NCI-H2081 treated with DMSO at 0.1 percent for 48 hours (cell line): ENCODE measurements at places on chromosomes 1 and 21.
A peak's percentile ranks its signal among the peaks of the same experiment; 100 is the strongest.

DNA sequence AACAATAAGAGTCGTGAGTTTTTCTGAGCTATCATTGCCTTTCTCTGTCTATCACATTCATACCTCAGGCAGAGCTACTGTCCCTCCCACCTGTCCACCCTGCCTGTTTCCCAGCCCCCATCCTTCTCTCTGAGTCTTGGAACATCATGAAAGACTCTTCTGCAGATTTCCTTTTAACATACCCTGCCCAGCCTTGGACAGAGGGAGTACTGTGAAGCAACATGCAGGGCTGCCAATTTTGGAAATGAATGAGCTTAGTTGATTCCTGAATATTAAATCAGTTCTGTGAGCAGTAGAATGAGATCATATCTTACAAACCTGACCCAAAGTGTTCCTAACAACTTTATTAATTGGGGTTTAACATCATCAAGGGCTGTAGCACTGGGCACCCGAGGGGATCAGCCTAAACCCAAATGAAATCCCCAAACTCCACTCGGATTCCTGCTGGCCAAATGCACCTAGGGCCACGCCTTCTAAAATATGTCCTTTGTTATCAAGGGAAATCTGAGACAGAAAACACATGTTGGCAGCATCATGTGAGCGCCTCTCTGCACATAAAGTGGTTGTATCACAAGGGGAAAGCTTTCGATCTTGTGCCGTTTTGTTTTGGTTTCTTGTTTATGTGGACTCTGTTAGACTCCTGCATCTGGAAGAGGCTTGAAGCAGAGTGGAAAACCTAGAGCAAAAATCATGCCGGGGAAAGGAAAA lies 357.6 kb downstream of the KIF26B start:
- DNase-seq: peak; percentile 14

DNA sequence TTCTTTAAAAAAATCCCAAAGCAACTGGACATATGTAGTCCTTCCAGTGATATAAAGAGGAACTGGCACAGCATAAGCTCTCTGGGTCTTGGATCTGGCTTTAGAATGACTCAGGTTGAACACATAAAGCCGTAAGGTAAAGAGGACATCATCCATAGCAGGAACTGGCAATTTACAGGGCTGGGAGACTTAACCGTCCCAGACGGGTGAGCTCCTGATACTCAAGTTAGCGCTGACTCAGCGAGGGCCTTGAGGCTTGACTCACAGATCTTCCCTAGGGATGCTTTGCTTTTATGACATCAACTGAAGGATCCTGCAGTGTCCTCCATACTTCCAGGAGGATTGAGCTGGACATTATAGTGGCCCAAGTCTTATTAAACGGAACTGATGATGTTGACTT lies 154.1 kb downstream of the CLIC6 start:
- DNase-seq: no peak

- DNase-seq: no peak
Measured at GRCh38 chr1:221884821-221885220, 142.9 kb upstream of the DUSP10 start.

- DNase-seq: peak; percentile 92
Measured at GRCh38 chr1:208233546-208233945, 10.6 kb downstream of the PLXNA2 start.

DNA sequence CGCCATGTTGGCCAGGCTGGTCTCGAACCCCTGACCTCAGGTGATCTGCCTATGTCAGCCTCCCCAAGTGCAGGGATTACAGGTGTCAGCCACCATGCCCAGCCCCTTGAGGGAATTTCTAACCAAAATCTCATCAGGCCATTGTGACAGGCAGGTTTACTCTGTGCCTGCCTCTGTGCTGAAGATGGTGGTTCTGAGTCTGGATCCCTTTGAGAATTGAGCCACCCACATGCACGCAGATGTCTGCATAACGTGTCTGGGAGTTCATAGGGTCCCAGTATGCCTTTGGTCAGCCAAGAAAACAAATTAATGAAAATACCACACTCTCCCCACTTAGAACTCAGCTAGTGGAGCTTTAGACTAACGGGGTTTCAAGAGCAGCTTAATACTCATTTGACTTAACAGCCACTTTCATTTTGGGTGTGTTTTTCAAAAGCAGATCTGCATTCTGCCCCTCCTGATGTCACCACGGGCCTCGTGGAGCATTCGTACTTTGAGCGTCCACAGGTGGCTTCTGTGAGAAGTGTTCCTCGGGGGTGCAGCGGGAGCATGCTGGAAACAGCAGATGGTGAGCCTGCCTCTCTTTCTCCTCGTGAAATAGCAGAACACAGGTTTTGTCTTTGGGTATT lies 45.3 kb downstream of the DIP2A start:
- no peak for DNase-seq

DNA sequence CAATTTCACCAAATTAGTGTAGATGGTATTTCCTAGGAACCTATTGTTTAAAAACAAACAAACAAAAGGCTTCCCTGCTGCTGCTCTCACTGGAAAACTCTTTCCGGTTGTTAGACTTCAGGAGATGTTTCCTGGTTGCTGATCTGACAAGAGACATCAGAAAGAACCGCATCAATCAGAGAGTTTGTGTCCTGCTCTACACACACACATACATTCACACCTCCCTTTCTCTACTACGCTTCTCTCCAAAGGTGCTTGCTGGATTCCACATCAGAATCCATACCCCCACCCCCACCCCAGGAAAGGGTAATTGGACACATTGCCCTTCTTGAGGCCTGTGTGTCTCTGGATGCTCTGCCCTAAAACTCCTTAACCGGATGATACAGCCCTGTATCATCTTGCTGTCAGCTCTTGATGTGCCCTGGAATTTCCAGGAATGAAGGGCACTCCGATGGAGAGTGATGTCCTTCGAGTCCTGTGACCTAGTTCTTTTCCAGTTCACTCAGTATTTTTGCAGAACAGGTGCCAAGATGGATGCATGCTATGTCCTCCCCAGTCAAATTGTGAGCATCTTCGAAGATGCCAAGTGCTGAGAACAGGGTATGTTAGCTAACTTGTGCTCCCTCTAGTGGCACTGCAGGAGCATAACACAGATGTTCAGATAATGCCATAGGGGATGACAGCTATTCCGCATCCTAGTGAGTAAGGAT lies 113.7 kb upstream of the SLC35F3 start:
- DNase-seq: peak; percentile 64

DNA sequence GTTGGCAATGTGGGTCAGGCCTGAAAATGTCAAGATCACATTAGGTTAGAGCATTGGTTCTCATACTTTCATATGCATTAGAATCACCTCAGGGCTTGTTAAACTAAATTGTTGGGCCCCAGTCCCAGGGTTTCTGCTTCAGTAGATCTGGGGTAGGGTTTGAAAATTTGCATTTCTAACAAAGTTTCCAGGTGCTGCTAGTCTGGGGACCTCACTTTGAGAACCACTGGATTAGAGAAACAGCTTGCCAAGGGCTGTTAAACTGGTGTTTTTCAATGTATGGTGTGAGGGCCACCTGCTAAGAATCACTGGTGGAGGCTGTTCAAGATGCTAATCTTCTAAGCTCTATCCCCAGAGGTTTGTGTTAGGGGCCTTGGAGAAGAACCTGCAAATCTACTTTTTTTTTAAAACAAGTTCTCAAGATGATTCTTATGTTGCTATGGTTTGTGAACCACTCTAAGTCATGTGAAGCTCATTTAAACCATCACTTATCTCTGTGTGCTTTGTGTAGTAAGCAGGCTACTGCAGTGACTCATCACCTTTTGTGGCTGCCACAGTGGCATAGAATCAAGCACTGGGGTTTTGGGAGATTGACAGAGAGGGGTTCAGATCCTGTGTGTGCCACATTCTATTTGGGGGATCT lies 152.2 kb downstream of the S1PR1 start:
- DNase-seq: no peak

GRCh38 chr1:151814426-151814825 lies 9.2 kb upstream of the LINGO4 start:
- DNase-seq: no peak

- DNase-seq: no peak
Measured at GRCh38 chr1:184755226-184756065, 788 bp upstream of the EDEM3 start.

GRCh38 chr1:192516776-192517297 lies 58.7 kb upstream of the RGS1 start:
- DNase-seq: no peak

DNA sequence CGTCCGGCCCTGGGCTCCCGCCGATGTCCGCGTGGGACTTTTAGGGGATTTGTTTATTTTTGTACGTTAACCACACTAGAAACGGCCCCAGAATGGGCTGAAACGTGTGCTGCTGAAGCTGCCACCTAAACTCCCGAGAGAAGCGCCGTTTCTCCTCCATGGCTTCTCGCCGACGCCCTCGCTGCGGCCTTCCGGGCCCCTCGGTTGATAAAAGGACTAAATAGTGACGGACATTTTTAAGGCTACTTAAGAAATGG lies 678 bp upstream of the PTTG1IP start:
- DNase-seq: no peak

DNA sequence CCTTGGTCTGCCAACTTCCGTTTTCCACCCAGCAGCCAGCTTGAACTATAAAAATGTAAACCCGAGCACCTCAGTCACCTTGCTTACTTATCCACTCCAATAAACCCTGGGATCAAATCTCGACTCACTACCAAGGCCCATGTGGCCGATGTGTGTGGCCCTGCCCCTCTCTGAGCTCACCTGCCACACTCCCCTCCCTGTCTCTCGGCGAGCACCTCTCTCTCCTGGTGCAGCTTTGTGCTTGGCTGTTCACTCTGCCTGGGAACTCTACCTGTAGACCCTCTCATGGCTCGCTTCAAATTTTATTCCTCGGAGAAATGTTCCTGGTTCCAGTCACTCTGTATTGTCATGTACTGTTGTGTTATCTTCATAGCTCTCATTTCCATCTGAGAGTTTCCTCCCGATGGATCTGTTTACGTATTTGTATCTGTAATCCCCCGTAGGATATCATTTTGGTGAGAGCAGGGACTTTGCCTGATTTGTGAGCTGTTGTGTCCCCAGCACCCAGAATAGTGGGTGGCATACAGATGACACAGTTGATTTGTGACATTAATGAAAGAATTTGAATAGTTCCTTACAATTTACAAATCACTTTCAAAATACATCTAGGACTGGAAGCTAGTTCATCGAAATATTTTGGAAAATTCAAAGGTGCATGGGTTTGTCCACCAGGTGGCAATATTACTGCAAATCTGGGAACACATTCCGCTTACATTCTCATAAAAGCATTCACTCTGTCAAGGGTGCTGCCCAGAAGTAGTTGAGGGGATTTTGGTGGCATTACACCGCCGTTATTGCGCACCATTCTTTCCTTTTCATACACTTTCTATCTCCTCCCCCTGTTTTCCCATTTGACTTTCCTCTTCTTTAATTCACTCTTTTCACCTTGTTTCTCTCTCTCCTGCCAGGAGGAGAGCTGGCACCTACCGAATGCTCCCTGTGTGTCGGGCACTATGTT lies 95.3 kb downstream of the ABCA4 start:
- DNase-seq: no peak

DNA sequence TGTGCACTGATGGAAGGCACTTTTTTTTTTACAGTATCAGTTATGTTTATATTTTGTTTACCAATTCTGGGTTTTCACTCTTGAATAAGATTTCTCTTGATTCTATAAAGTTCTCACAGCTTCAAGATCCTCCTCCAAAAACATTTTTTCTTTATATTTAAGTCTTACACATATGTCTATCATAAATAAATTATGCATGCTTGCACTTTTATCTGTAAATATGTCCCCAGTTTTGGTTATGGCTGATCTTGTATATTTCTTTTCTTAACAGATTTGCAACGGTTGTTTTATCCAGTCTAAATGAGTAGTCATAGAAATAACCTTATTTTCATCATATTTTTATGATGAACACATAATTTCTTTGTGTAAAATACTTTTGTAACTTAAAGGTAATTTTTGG lies 1456.5 kb downstream of the MRPL39 start:
- DNase-seq: no peak

DNA sequence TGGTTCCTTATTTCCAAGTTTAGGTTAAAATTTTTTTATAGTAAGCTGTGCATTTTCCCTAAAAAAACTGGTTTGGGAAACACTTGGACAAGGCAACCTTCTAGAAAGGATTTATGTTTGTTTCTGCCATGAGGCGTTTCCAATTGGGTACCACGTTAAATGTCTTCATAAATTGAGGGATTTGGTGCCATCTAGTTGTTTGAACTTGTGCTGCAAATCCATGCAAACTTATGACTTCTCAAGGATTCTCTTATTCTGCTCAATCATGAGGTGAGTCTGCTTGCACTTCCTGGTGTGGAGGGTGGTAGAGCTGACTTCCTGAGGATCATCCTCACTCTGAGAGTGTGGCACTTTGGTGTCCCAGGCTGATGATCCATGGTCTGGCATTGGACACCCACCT lies 123.3 kb downstream of the PCNX2 start:
- no peak for DNase-seq

DNA sequence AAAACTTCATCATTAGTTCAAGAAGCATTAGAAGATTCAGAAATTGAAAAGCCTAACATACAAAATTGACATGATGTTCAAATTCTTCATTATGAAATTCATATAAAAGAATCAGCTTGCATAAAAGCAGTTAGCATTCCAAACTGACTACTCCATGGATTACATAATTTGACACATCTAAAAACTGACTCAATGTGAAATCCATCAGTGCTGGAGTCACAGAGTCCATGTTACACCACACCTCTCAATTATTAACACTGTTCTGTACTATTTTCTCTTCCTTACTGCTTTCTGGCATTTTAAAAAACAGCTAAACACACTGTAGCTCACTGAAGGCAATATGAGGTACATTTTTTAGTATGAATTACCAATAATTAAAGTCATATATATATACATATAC lies 28.0 kb downstream of the ARHGAP29 start:
- no peak for DNase-seq

GRCh38 chr21:41932191-41932575 lies 21.6 kb downstream of the C2CD2 start:
- DNase-seq: no peak

DNA sequence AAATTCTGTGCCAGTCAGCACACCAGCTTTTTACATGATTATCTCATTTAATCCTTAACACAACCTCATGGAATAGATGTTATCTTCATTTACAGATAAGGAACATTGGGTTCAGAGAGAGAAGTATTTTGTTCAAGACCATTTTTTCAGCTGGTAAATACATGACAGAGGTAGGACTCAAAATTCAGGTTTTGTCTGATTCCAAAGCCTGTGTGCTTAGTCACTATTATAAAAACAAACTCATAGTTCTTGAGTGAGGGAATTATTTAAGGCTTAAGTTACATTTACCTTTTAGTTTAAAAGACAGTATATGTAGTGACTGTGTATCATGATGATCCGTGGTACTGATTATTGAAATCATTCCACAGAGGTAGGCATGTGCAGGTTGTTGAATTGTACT lies 125.2 kb downstream of the MAGI3 start:
- DNase-seq: no peak

- no peak for DNase-seq
Measured at GRCh38 chr1:109816175-109816811, 52.6 kb upstream of the EPS8L3 start.

GRCh38 chr1:52454127-52454526 lies 49.7 kb downstream of the PRPF38A start:
- DNase-seq: no peak

GRCh38 chr1:94316836-94317789 lies 79.7 kb upstream of the ARHGAP29 start:
- no peak for DNase-seq

- DNase-seq: no peak
Measured at GRCh38 chr1:15282038-15282437, 35.0 kb downstream of the FHAD1 start.

GRCh38 chr1:201456499-201457309 lies 12.3 kb downstream of the PHLDA3 start:
- no peak for DNase-seq

GRCh38 chr1:247841796-247842195 lies at the start of gene OR11L1:
Gene OR11L1, minus strand, starts transcription at chr1:247841896. Its CDS starts 0 bp downstream, at chr1:247841896.
- DNase-seq: no peak
